D341Med (cell line): ENCODE measurements at places on chromosomes 2 and 18.

GRCh38 chr2:205367331-205367935, 314.9 kb upstream of the NRP2 start:
- DNase-seq, result peak; percentile 49

GRCh38 chr18:56044239-56044638, 456.2 kb upstream of the TCF4 start:
- no peak for DNase-seq

DNA sequence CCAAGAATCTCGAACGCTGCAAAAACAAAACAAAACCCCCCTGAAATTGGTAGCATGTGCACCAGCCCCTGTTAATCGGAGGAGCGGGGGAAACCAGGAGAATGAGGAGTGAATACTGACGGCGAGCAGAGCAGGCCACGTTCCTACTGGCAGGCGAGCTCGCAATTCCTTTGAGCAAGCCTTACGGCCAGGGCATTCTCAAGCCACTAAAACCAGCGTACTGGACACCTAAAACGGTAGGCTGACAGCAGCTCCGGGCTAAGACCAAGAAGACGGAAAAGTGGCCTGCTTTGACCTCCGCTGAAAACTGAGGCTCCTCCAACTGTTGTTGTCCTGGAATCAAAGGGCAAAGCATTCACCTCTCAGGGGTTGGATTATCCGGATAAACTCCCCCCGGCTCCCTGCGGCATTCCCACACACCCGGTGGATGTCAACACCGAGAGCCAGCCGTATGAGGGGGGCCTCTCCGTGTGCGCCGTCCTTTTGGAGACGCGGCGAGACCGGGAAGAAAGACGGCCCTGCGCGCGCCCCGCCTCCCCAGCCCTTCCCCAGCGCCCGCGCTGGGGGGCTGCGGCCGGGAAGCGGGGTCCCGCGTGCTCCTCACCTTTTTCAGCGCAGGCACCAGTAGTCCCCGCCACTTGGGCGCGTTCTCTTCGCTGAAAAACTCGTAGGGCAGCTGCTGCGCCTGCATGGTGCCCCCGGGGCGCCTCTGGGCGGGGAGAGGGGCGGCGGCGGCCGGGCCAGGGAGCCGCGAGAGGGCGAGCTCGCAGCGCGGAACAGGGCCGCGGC, 925 bp downstream of the SOS1 start:
- DNase-seq, result peak; percentile 84

GRCh38 chr2:107542314-107542740, 284.4 kb upstream of the RGPD4 start:
- DNase-seq, result no peak

DNA sequence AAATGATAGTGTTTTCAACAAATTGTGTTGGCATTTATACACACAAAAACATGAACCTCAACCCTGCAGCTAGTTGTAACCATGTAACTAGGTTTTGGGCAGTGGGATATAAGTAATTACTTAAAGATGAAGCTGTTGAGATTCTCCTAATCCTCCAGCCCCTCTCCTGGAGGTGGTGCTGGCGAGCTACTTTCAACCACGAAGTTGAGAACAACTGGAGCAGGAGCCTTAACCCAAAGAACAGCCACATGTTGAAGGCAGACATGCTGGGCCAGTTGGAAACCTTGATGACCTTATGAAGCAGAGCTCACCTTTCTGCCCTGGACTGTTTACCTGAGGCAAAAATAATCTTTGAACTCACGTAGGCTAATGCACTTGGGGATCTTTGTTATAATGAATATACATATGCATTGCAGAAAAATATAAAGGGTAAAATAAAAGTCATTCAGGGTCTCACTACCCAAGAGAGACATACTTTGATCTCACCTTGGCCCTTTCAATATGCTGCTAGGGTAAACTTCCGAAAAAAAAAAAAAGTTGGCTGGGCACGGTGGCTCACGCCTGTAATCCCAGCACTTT, 89.6 kb upstream of the NPAS2 start:
- DNase-seq, result peak; percentile 36

DNA sequence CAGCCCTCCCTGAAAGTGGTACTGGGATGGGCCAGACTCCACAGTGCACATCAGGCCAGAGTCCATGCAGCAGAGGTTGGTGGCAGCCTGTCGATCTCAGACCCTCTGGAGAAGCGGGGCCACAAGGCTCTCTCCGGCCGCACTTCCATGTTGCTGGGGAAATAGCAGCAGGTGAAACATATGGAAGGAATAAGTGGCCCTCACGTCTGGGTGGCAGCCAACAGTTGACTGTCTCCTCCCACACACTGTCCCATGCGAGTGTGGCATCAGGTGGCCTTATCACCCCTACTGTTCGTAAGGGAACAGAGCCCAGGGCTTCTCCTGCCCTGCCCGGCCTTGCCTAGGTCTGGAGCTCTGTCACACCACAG, 58.1 kb upstream of the FOSL2 start:
- no peak for DNase-seq

DNA sequence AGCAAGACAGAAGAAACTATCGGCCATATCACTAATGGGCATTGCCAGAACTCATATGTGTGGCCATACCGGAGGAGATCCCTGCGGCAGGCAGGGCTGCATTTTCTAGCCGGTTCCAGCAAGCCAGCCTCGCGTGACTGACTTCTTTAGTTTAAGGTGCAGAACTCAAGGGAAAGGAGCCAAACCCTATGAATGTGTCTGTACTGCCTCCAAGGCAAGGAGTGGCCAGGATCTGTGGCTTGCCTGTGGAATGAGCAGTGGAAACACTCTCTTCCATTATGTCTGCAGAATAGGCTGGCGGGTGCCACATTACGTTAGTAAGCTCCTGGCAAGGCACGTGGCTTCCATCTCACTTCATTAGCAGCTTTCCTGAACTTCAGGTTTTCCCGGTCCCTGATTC, 137.6 kb downstream of the ATL2 start:
- no peak for DNase-seq

- no peak for DNase-seq
These were observed 286.4 kb upstream of the CNTNAP5 start for GRCh38 chr2:123738643-123739042.

- no peak for DNase-seq
These were observed 42.9 kb upstream of the RASGRP3 start for GRCh38 chr2:33433279-33434235.

GRCh38 chr2:61759718-61760117, 94.1 kb downstream of the FAM161A start:
- no peak for DNase-seq

- no peak for DNase-seq
These were observed 28.7 kb downstream of the CYP26B1 start for GRCh38 chr2:72118951-72119350.

DNA sequence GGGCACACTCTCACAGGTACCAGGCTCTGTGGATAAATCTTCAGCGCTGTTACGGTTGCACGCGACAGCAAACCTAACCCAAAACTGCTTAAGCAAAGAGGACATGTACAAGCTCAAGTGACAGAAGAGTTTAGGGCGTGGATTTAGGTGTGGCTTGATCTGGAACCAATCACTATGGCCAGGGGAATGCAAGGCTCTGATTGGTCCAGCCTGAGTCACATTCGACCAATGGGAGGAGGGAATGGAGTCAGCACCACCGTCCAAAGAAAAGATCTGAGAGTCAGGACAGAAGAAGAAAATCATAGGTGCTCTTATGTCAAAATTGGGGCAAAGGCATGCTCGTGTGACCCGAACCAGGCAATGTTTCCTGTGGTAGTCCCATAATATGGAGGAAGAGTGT, 139.0 kb downstream of the TRIM43 start:
- no peak for DNase-seq

GRCh38 chr2:46471-47345, at the start of gene FAM110C:
FAM110C (minus strand) TSS chr2:46505; CDS start chr2:46385, 120 bp downstream.
- peak; percentile 43 for DNase-seq

GRCh38 chr18:9115984-9116383, 13.5 kb downstream of the NDUFV2 start:
- no peak for DNase-seq

GRCh38 chr2:211944572-211944971, 594.0 kb downstream of the ERBB4 start:
- no peak for DNase-seq

- no peak for DNase-seq
These were observed 71.9 kb downstream of the TNFRSF11A start for GRCh38 chr18:62396967-62397366.

DNA sequence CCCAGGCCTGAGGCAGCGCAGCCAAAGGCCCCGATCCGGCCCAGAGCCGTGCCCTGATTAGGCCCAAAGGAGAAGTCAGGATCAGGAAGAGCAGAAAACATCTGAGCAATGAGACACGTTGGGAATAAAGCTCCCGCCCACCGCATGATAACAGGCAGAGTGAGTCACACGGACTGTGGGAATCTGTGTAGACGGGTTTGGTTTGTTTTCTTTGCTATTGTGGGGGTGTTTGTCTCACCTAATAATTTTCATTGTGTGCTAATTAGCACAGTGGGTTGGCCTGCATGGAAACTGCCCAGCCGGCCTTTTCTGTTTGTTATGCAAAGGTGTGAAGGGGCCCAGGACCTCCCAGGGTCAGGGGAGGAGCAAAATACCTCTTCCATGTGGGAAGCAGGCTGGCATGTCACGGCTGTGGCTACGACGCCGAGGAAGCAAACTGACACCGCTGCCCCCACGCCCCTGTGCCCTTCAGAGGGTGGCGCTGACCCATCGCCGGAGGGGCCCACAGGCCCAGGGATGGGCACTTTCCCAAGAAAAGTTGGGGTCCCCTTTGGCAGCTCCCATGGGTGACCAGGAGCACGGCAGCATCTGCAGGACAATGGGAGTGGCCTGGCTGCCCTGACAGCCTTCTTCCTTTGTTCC, 68.4 kb upstream of the CTDP1 start:
- DNase-seq, result no peak

GRCh38 chr2:5537180-5537688, 154.9 kb upstream of the SOX11 start:
- no peak for DNase-seq

DNA sequence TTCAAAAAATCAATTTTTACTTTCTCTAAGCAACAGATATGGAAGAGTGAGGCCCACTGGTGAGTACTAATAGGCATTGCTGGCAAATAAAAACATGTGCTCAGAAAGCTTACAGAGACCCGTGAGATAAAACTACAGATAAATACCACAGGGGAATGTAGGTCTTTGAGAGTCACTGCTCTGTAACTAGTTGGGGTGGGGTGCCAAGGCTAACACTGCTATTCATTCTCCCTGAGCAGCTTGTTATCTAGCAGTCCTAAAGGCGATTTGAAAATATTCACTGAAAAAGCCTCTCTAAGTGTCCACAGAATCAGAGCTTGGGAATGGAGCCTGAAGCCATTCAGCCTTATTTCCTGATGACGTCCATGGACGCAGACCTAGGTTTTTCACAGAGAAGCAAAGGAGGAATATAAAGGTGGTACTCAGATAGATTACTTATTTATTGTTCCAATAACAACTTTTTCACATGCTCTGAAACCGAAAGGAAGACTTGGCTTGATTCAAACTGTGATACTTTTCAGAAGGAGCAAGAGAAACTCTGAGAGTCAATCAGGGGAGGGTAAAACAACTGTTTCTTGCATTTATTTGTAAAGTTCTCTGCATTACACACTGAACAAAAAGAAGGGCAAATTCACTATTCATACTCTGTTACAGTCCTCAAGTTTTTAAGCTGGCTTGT, 188.4 kb downstream of the PPP1R1C start:
- no peak for DNase-seq

GRCh38 chr2:9004338-9005204, 1.1 kb upstream of the MBOAT2 start:
- no peak for DNase-seq

DNA sequence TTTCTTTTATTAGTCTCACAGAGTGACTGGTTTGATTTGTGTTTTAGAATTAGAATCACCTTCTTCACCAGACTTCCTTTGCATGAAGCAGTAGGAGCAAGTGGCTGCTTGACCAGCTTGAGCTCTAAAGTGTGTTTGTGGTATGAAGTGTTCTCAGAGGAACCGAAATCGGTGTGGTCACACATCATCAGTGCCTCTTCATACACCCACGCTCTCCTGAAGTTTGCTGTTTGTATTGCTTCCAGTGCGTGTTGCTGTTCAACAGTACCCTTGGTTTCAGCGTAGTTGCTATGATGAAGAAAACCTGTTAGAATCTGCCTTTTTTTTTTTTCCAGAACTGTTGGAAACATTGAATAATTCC, 77.9 kb downstream of the LIMS1 start:
- DNase-seq, result no peak

DNA sequence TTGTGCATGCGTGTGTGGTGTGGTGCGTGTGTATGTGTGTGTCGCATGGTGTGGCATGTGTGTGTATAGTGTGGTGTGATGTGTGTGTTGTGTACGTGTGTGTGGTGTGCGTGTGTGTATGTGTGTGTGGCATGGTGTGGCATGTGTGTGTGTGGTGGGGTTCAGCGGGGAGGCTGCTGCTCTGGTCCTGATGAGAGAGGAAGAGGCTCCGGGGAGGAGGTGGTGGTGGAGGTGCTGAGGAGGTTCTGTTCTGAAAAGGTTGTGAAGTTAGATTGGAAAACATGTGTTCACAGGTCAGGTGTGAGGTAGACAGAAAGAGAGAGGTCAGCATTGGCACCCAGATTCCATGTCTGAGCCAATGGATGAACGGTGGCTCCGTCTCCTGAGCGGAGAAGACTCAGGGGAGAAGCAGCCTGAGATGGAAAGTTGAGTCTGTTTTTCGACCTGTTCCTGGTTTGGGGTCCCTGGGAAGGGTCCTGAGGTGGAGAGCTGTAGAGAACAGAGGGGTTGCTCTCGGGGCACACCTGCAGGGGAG, 67.2 kb upstream of the HDAC4 start:
- no peak for DNase-seq

DNA sequence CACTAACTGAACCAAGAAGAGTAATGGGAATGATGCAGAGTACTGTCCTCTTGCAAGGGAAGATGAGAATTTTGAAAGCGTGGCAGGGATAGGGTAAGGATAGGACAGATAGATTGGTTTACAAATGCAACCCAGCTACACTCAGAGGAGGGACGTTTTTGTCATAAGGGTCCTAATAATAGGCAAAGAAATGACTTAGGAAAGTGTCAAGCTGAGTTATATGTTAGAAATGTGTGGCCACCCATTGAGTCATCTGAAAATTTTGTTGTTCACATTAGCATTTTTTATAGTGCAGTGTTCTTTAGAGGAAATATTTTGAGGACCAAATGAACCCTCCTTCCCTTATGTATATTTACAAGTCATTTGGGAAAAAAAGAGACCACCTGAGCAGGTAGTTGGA, 137.5 kb downstream of the PHLPP1 start:
- no peak for DNase-seq
